NCI-H2171 (cell line): ENCODE measurements at places on chromosomes 1 and 21.
A peak's percentile ranks its signal among the peaks of the same experiment; 100 is the strongest.

GRCh38 chr1:32447469-32448185 is 17.2 kb upstream of the ZBTB8B start:
- DNase-seq = no peak

DNA sequence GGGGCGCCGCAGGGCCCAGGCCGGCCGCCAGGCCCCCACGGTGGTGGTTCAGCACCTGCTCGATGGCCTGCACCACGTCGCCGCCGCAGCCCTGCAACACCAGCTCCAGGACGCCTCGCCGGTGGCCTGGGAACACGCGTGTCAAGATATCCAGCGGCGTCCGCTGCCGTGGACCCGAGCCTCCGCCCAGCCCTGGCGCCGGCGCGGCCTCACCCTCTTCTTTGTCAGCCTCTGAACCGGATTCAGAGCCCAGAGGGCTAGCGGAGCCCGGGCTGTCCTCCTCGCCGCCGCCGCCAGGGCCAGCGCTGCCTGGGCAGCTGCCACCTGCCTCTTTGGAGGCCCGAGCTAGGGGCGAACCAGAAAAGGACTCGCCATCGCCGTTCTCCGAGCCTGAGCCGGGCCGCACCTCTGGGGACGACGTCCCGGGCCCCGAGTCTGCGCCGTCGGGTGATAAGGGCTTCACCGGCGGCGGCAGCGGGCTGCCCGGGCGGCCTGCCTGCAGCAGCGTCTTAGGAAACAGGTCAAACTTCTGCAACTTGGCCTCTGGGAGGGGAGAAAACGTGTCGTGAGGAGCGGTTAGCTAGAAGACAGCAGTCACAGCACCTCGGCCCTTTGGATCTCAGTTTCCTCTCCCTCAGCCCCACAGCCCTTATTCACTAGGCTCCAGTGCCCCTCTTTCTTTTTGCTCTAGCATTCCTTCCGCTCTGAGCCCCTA is 3.9 kb downstream of the DMRTA2 start:
- DNase-seq = no peak

DNA sequence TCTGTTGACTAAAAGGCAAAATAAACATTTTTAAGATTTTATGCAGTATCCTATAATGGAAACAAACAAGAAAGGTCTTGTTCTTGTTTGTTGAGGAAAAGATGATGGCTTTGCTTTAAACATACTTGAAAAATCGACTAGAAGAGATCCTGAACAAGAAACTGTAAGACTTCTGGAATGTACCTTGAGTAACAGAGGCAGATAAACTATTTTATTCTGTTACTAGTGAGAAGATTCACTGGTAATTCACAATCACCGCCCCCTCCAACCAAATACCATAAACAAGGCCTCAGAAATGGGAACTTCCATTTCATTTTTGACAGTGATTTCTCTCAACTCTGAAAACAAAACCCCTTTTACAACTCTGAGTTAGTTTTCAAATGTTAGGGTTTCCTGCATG is 18.1 kb downstream of the TSEN15 start:
- no peak for DNase-seq

DNA sequence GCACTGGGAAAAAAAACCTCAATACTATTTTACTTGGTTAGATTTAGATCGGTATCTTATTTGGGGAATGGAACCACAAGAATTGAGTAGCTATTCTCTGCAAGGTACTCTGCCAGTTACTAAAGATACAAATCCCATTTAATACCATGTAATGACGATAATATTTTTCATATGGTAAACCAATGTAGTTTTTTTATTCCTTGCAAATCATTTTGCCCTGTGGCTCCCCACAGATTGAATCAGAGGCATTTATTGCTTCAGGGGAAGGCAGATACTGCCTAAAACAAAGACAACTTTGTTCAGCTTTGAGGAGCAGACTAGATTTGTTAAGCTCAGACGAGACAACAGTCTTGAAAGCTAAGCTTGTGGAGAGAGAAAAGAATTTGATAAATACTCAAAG is 226.7 kb upstream of the RUNX1 start:
- no peak for DNase-seq

- DNase-seq = peak; percentile 7
Observed at GRCh38 chr1:85502625-85503083, 37.7 kb upstream of the DDAH1 start.

DNA sequence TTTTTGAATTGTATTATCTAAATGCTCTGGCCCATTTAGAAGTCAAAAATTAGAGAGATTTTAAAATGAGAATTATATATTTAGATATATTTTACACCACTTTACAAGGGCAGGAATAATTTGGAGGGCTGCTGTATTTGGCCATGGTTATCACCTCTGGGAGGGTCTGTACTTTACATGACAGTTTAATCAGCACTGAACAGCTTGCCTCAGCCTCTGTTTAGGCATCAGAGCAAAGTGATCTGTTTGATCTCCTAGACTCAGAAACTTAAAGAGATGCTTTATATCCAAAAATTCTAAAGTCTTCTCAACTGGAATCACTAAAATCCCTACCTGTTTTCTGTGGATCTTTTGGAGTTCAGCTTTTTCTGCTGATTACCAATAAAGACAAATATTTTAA is 5.4 kb upstream of the SPTA1 start:
- DNase-seq = no peak

GRCh38 chr21:37367336-37367702 is 746 bp downstream of the DYRK1A start:
- DNase-seq = no peak

DNA sequence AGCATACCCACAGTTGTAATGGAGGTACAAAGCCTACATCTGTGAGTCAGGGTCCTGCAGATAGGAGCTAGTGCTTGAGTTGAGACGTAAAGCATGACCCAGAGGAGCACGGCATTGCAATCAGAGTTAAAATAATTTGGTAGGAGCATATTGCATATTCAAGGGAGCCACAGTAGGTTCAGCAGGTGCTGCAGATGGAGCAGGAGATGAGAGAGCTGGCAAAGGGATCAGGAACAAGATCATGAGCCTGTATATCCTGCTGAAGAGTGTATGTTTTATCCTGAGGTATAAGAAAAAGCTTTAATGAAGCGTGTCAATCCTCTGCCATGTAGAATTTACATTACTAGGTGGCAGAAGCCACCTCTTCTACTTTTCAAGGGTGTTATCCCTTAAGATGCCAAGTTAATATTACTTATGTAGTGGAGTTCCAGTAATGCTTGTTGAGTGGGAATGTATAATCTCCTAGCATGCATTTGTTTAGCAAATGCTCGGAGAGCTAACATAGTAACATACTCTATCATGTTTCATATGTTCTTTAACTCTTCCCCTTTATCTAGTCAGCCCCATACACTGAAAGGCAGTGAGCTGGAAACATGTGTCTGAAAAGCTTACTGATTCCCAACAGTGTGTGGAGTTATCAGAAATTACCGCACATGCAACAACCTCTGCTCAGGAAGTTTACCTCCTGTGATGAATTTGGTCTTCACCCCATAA is 300.3 kb downstream of the GRIK1 start:
- no peak for DNase-seq

DNA sequence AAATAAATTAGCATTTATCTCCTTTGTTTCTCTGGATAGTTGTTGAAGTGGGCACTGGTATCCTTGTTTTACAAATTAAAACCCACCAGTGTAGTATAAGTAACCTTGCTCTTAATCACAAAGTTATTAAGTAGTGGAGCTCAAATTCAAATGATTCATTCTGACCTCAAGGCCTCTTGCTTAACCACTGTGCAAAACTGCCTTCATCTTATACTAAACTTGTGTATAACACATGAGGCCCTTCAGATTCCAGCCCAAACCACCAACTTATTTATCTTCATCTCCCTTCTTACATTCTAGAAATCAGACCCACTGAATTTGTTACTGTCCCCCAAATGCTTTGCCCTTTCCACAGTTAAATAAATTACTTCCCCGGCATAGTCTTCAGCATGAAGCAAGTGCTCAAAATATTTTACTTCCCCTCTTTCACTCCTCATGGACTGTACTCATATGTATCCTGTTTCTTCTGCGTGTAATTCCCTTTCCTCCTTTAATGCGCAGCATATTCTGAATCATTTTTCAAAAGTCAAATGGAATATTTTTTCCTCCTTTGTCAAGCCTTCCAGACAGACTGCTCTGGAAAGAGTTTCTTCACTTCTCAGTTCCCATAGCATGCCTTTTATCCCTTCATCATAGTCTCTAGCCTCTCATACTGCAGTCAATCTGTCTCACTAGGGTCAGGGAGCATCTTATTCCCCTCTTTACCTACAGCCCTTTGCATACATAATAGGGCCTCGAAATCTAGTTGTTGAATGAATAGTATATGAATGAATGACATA is 19.0 kb upstream of the DNASE2B start:
- no peak for DNase-seq

GRCh38 chr1:71014178-71014579 is 33.4 kb downstream of the PTGER3 start:
- no peak for DNase-seq

- peak; percentile 69 for DNase-seq
Observed at GRCh38 chr1:904310-904950, 19.3 kb upstream of the SAMD11 start.

- no peak for DNase-seq
Observed at GRCh38 chr1:44076066-44076465, 42.6 kb upstream of the KLF17 start.

DNA sequence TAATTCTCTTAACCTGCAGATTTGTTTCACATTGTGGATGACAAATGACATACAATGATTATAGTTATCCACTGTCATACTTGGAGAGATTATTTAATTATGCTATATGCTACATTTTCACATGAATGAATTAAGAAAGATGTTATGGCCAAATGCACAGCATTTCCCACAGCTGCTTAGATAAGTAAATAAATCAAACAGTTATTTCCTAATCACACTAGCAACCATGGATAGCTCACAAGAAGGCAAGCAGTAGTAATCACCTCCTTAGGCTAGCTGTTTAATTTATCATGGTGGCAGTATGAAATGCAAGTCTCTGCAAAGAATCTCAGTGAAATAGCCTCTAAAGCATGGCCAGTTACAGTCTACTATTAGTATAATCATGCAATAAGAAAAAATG is 1581.5 kb downstream of the NCAM2 start:
- DNase-seq = no peak

DNA sequence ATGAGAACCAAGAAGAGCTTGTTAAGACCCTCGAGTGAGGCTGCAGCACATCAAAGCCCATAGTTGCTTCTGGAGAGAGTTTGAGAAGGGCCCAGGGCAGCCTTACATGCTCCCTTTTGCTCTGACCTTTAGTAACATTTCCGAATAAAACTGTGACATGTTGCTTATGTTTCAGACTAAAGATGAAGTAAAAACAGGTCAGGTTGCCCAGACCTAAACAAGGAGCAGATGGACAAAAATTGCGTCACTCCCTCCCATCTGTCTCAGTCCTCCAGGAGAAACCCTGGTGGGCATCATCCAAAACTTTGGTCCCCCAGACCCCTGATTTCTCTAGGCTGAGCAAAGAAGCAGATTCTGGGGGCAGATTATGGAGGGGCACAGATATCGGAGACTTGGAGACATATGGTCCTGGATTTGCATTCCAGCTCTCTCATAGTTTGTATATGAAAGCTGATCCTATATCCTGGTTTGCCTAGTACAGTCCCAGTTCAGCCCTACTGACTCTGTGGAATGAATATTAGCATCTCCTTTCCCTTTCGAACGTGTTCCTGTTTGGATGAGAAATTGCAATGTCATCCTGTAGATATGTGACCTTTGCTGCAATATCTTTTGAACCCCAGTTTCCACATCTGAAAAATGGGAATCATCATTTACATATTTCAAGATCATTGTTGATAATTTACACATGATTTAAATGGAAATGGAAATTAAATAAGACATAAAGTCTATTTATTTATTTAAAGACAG is 304.9 kb upstream of the USP24 start:
- DNase-seq = peak; percentile 68

DNA sequence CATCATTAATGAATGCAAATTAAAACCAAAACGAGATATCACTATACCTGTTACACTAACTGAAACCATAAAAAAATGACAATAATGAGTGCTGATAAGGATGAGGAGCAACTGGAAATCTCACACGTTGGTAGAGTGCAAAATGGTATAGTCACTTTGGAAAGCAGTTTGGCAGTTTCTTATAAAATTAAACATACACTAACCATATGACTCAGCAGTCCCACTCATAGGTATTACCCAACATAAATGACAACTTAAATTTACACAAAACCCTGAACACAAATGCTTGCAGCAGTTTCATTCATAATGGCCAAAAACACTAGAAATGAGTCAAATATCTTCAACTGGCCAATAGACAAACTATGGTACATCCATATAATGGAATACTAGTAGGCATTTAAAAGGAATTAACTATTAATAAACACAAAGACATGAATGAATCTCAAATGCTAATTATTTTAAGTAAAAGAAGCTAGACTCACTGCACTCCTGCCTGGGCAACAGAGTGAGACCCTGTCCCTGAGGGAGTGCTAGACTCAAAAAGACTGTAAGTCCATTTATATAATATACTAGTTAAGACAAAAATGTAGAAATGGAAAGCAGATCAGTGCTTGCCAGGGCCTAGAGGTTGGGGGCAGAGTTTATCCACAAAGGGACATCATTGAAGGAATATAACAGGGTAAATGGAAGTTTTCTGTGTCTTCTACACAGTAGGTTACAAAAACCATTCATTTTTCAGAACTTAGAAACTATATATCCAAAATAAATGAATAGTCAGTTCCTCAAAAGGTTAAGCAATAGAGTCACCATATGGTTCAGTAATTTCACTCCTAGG is 77.4 kb downstream of the EIF4G3 start:
- DNase-seq = no peak

DNA sequence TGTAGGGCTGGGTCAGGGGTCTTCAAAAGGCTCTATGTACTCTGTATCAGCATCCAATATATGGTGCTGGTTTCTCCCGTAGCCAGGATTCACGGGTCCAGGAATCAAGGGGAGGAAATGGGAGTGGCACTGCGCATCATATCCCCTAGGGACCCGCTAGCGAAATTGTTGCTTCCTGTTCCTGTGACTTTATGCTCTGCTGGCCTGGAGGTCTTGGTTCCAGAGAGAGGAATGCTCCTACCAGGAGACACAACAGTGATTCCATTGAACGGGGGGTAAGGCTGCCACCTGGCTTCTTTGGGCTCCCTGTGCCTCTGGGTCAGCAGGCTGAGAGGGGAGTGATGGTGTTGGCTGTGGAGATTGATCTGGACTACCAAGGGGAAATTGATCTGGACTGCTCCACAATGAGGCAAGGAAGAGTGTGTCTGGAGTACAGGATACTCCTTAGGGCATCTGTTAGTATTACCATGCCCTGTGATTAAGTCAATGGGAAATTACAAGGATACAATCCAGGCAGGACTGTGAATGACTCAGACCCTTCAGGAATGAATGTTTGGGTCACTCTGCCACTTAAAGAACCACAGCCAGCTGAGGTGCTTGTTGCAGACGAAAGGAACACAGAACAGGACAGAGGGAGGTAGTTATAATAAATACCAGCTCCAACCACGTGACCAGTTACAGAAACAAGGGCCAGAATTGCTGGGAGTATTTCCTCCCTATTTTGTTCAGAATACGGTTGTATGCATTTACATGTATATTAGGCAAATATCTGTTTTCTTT is 10.2 kb downstream of the SPSB1 start:
- DNase-seq = no peak

DNA sequence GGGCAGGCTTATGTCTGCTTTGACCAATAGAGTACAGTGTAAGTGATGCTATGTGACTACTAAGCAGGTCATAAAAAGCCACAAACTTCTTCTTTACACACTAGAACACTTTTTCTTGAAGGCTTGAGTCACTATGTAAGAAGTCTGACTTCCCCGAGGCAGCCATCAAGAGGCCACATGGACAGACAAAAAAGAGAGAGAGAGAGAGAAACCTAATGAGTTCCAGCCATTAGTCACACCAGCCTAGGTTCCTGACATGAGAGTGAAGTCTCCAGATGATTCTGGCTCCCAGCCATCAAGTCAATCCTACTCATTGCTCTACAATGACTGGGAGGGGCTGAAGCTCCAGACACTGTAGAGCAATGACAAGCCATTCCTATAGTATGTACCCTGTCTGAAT is 101.4 kb downstream of the LHX9 start:
- DNase-seq = no peak
